ENCODE measurements at places on chromosomes 6 and 20.

DNA sequence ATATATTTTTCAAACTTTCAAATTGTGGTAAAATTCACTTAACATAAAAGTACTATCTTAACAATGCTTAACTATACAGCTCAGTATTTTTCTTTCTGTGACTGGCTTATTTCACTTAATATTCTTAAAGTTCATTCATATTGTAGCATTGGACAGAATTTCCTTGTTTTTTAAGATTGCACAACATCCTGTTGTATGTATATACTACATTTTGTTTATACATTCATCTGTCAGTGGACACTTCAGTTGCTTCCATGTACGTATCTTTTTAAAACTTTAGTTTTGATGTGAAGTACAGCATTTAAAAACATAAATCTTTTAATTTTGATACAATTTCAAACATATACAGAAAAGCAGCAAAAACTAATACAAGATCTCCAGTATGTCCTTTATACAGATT, 220.7 kb downstream of the ZFAND3 start:
- no peak for DNase-seq

GRCh38 chr6:156167625-156168071, 609.5 kb upstream of the ARID1B start:
- DNase-seq = no peak

DNA sequence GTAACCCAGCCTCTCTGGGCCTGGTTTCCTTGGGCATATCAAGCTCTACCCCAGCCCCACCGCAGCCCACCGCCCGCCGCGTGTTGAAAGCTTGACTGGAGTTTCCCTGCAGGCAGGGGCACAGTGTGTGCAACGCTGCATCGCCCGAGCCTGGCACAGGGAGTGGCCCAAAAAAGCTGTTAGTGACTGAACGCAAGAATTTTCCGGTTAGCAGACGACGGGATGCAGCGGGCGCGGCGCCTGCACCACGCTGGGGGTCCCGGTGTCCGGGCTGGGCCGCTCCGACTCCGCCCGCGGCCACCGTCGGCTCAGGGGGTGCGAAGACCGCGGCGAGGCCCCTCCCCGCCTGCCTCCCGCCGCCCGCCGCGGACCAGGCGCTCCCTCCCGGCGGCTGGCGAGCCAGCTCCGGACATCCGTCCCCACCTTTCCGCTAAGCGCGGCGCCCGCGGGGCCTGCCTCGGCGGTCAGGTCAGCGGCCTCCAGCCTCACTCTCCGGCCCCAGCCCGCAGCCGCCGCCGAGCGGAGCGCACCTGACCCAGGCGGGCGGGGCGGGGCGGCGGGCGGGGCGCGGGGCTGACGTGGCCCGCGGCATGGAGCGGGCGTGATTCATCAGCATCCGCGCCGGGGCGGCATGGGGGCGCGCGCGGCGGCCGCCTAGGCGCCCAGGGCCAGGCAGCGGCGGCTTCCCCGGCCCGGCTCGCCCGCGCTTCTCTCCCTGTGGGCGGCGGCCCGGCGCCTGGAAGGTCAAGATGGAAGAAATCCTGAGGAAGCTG, at the start of gene ARFGEF3:
TSS of gene ARFGEF3 (plus strand) at position 602 of the 773 bp plus-strand sequence. CDS start at position 750, 148 bp downstream.
- DNase-seq = peak; percentile 49

GRCh38 chr20:11101243-11101642, 427.4 kb upstream of the JAG1 start:
- no peak for DNase-seq

GRCh38 chr6:5763407-5763806, 243.3 kb downstream of the NRN1 start:
- DNase-seq = no peak

DNA sequence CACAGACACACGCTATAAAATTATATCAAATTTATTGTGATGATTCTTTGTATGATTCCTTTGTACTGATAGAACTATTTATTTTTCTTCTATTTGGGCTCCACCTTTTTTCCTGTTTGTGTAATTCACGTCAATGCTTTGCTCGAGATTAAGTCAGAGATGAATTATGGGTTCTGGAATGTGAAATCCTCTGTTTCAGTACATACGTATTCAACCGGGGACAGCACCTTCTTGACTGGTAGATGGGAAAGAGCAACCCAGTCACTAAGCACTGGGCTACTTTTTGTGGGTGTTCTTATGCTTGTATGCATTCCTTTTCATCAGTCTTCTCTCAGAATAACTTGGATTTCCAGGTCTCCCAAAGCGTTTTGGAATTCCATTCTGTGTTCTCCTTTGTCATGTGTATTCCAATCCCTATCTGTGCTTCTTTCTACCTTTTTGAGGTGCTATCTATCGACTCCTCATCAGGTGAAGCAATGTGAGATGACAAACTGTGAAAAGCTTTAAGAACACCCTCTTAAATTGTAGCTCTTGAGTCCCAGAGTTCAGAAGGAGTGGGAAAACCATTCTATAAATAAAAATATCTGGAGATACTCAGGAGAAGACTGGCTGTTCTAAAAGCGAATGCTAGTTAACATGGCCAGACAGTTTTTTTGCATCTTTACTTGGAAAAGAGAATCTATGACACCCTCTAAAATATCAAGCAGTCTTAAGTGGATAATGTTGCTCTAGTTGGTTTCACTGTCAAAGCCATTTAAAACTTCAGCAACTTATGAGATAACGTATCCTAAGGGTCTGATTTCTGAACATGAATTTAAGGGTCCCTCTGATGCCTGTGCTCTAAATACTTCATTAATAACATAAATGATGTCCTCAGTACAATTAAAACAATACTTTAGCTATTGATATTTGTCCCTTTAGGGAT, 197.7 kb upstream of the PREP start:
- no peak for DNase-seq

DNA sequence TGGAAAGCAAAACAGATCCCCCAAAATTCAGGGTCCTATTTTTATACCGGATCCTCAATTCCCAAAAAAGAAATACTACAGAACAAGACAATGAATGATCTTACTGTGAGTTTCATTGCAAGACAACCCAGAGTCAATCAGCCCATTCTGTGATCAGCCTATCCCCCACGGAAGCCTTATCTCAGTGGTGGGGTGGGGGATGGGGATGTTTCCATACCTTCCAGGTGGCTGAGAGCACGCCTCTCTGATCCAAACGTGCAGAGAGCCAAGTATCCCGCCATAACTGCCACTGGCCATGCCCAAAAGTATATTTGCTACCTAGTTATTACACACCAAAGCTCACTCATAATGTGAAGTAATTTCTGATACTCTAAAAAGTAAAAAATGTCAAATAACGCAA, 15.1 kb downstream of the WFDC2 start:
- no peak for DNase-seq

DNA sequence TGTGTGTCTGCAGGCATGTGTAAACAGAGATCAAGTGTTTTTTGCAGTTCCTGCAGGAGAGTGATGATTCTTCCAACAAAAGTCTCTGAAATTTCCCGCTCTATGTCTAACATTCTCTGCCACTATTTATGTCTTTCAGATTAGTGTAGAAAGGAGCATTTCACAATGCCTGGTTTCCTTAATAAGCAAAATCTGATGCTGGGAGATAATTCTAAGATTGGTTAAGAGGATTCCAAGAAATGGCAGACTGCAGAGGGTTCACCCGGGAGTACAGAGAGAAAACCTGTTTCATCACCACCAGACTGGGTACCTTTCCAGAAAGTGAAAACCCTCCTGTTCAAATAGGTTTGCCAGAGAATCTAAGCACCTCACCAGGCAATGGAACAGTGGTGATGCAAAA, 62.7 kb downstream of the FOXC1 start:
- DNase-seq = no peak

DNA sequence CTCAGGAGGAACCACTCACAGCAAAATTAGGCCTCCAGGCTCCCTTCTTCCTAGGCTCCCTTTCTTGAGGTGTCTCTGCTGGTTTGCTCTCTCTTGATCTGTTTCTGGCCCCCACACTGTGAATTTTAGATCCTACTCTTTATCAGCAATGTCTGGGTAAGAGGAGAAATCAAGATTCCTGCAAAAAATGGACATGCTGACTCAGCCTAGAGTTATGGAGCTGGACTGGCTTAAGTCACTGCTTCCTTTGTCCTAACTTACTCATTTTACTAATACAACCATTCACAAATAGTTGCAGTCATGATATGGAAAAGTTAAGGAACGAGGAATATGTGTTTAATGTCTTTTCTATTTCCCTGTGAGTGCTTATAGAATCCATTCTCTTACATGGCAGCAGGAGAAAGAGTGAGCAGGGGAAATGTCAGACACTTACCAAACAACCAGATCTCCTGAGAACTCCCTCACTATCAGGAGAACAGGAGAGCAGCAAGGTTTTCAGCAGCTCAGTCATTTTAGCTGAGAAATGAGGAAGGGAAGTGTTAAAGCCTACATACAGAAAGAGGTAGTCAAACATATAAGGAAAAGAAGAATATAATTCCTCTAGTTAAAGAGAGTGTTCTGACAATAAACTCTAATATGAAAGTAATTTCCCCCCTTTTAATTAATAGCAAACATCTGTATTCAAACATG, 160.8 kb downstream of the PDE7B start:
- DNase-seq = no peak

GRCh38 chr20:49593466-49594142, 25.7 kb upstream of the PTGIS start:
- DNase-seq = no peak

GRCh38 chr20:50874758-50875665, 56.2 kb downstream of the ADNP start:
- no peak for DNase-seq

GRCh38 chr20:62372042-62372993, 5.2 kb upstream of the LAMA5 start:
- no peak for DNase-seq

- no peak for DNase-seq
Observed at GRCh38 chr6:26158581-26159356, 71.5 kb downstream of the HFE start.

DNA sequence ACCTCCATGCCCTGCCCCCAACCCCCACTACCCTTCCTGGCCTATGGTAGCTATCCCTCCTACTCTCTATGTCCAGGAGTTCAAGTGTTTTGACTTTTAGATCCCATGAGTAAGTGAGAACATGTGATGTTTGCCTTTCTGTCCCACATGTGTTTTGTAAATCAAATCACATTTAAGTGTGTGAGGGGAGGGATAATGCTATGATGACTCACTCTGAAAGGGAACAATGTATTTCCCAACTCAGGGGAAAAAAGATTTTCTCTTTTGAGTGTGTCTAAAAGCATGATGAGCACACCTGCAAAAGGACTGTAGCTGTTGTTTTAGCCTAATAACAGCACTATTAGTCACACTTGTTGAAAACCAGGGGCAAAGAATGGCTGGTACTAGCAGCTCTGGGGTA, 193.7 kb downstream of the GJA10 start:
- no peak for DNase-seq

GRCh38 chr6:104639668-104640067, 220.1 kb downstream of the HACE1 start:
- no peak for DNase-seq

GRCh38 chr20:25418776-25419175, 11.3 kb downstream of the GINS1 start:
- no peak for DNase-seq

GRCh38 chr6:148657048-148657447, 89.8 kb upstream of the UST start:
- no peak for DNase-seq

DNA sequence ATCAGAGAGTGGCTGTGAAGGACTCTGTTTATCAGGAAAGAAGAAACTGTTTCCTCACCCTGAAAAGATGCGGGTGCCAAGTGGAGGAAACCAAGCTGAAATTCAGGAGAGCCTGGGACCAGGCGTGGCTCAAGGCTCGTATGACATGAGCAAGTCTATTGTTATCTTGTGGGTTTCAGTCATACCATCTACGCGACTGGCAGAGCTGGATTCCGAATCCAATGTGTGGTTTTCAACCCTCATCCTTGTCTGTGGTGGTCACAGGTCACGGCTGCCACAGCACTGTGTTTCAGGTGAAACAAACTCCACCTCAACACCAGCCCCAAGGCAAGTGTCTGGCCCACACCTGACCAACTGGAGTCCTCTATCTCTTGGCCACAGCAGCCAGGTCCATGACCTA, 9.1 kb downstream of the MC3R start:
- DNase-seq = no peak

- DNase-seq = no peak
Observed at GRCh38 chr6:7145885-7146828, 38.4 kb downstream of the RREB1 start.

GRCh38 chr6:33091957-33092356, 16.2 kb downstream of the HLA-DPB1 start:
- peak; percentile 48 for DNase-seq

- no peak for DNase-seq
Observed at GRCh38 chr6:136465766-136466303, 84.4 kb downstream of the MAP7 start.

- DNase-seq = no peak
Observed at GRCh38 chr6:34115403-34115795, 30.5 kb downstream of the GRM4 start.

DNA sequence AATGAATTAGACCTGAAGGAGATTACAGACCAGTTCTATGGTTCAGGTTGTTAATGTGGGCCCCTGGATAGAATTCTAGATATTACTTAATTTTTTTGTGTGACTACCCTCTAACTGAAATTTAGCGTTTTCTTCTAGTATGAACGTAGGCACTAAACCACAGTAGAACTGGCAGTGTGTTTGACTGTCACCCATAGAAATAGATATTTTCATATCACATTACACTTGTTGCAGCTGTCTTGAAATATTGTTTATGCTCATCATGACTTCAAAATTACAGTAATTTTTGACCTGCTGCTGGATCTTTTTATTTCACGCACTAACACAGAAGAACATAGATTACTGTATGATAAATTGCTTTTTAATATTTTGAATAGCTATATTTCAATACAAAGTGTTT, 31.6 kb downstream of the E2F3 start:
- no peak for DNase-seq

- DNase-seq = no peak
Observed at GRCh38 chr6:80186082-80186481, 79.6 kb downstream of the BCKDHB start.

GRCh38 chr20:22470620-22471026, 113.7 kb downstream of the FOXA2 start:
- no peak for DNase-seq

GRCh38 chr6:142845143-142845571, 99.8 kb downstream of the HIVEP2 start:
- no peak for DNase-seq

GRCh38 chr6:34152806-34153520, 7.1 kb upstream of the GRM4 start:
- DNase-seq = no peak

DNA sequence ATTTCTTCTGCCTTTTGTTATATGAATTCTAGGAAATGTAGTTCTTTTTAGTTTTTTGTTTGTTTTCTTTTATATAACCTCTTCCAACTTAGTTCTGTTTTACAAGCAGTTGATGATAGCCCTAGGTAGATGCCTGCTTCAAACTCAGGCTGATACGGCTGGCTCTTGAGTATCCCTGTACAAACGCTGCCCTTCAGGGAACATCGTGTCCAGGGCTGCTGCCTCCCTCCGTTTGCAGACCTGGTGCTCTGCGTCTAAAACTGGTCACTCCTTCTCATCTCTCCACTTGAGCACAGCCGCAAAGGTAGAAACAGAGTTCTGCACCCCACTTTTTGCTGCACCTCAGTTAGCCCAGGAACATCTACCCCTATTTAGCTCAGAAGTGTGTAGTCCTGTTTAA, 310.1 kb downstream of the PRL start:
- no peak for DNase-seq

- DNase-seq = no peak
Observed at GRCh38 chr20:63531686-63532448, 5.3 kb downstream of the PTK6 start.

- no peak for DNase-seq
Observed at GRCh38 chr20:35503841-35504561, 25.5 kb downstream of the C20orf173 start.
